Fibroblast of skin of back (primary cell): ENCODE measurements at places on chromosomes 11 and 22.

DNA sequence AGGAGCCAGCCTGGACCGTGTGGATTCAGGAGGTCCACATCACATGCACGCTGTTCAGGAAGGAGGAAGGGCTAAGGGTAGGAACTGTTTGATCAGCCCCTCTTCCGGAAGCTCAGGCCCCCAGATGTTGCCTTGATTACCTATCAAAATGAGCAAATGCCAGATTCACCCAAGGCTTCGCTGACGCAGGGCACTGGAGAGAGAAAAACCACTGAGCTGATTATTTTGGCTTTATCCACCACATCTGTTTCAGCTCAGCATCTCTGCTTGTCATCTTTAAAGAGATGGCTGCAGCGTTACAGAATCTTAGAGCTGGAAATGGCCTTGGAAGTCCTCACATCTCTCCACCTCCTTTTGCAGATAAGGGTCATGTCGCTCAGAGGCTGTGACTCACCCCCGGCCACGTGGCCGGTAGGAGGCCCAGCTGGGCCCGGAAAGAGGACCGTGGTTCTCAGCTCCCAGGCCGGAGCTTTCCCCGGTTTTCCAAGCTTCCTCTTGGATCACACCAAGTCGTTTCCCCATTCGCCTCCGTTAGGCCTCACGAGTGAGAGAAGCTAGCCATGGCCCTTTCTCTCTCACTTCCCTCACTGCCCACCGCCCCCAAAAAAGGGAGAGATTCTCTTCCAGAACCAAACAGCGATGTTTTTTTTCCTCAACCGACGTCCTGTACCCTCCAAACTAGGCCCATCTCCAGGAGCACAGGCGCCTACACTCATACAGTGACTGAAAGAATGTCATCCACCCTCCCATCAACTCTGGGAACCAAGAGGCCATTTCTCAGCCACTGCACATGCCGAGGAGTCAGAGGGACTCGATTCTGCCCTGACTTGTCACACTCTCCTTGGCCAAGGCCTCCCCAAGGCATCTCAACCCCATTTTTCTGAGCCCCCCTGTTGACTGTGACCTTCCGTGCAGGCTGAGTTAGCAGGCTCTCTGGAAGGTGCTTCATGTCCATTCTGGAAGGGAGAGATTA is 37.6 kb downstream of the LIF start:
- peak; percentile 87 for DNase-seq

DNA sequence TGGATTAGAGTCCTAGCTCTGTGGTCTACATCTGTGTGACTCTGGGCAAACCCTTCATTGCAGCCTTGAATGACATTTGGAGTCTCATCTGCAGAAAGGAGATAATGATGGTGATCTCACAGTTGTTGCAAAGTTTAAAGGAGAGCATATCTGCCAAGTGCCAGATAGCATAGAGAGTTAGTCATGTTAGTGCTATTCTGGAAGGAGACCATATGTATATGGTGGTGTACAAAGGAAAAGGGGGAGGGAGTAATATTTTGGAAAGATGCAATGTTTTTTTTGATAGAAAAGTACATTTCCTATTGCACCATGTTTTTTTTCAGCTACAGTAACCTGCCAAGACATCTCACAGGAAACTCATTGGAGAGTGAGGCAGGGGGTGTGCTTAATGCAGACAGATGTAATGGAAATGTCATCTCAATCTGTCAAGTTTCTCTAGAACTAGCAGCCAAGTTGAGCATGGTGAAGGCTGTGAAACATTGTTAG is 92.1 kb upstream of the NARS2 start:
- peak; percentile 56 for DNase-seq

DNA sequence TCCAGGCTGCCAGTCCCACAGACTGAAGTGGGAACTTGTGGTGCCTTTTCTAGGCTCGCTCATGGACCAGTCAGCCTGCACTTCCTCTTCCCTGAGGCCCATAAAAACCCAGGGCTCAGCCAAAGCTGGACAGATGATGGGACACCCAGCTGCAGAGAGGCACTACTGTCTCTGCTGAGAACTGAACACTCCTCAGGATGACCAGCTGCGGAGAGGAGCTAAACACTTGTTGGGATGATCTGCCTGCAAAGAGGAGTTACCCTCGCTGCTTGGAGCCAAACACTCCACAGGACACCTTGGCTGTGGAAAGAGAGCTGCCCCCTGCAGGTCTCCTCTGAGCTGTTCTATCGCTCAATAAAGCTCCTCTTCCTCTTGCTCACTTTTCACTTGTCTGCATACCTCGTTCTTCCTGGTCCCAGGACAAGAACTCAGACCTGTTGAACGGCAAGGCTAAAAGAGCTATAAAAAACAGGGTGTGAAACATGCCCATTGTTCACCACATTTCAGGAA is 465.5 kb downstream of the GUCY1A2 start:
- DNase-seq, result no peak

DNA sequence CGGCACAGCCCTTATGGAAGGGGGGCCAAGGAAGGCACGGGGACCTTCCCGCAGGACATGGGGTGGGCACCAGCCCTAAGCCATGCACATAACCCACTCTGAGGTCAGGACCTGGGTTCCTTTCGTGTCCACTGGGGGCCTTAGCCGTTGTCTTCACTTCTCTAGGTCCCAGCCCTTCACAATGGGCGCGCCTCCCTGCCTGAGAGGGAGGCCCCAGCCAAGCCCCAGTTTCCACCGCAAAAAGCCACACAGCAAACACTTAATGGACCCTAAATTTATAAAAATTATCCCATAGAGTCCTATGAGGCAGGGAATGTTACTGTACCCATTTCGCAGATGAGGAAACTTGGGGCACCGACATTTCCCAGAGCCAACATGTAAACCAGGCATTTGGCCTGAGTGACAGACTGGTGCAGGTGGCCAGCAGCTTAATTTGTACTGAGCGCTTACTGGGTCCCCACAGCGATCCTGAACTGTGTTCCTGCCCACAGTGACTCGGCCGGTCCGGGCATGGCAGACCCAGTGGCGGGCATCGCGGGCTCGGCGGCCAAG is 1.2 kb downstream of the GAS2L1 start:
- no peak for DNase-seq

DNA sequence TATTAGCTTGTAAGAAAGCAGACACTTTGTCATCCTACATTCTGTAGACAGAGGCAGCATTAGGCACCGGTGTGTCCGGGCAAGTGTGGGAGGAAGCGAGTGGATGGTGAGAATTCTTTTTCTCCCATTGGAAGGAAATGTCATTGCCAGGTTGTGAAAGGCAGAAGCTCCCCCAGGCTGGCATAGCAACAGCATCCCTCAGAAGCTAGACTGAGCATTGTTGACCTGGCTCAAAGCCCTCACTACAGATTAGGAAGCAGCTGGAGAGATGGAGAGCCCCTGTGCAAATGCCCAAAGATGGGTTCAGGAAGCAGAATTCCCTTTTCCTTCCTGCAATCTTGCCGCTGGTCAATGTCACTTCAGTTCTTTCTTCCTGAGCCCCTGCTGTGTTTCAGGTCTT is 1299.3 kb downstream of the TBC1D22A start:
- no peak for DNase-seq
